ENCODE measurements at places on chromosomes 1 and 21.

DNA sequence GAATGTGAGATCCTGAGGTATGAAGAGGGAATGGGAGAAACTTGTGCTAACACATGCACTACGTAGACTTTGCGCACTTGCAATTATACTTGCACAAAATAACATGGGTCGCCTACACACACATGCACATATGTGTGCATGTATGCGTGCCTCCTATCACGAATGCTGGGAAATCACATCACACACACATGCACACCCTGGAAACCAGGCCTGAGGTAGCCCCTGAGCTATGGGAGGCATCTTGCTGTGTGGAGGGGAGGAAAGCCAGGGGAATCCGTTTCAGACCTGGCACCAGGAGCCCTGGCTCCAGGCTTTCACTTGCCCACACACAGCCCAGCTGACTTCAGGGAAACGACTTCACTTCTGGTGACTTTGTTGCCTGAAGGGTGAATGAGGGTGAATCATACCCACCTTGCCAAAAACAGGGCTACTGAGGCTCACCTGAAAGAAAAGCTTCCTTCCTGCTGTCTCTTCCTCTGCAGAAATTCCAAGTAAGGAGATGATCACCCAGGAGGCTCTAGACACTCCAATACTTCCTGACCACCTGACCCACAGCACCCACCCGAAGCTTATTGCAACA is 136.0 kb upstream of the NGF start:
- no peak for DNase-seq

DNA sequence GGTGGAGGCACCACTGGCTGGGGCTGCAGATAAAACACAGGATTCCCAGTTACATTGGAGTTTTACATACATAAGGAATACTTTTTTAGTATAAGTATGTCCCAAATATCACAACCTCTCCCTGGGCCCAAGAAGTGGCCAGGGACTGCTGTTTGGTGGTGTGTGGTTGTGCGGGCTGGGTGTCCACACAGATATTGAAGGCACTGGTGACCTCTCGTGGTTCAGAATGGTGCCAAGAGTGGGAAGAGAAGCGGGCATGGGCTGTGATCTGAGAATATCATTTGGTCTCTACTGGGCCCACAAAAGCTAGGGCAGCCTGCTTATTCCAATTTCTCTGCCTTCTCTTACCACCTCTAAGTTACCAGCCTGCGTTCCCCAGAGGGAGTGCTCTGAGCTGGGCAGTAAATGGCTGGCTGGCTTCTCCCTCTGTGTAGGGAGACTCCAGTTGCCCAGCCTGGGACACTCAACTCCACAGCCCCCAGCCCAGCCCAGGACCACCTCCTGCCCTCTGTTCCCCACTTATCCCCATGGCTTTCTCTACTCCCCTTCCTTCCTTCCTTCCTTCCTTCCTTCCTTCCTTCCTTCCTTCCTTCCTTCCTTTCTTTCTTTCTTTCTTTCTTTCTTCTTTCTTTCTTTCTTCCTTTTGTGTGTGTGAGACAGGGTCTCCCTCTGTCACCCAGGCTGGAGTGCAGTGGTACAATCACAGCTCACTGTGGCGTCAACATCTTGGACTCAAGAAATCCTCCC is 42.8 kb upstream of the RD3 start:
- DNase-seq, result no peak

DNA sequence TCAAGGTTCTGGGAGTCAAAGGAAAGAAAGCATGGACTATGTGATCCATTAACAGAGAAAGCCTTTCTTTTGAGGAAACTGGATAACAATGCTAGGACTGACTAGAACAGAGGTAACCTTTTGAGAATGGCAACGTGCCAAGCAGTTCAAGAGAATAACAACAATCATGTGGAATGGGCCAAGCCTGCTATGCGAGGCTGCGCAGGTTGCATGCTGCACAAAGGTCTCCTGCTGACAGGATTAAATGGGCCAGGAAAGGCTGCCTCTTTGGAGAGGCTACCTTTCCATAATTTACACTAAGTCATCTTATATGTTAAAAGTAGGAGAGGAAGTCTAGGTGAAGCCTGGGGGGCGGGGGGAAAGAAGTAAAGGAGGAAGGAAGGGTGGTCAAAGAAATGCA is 5.8 kb downstream of the PCNX2 start:
- DNase-seq, result no peak

GRCh38 chr1:116490588-116490987 is 80.2 kb downstream of the CD58 start:
- DNase-seq, result no peak
